ENCODE measurements at places on chromosomes 5 and 9.

GRCh38 chr5:150443242-150444075 lies 6.1 kb downstream of the RPS14 start:
- no peak for DNase-seq

DNA sequence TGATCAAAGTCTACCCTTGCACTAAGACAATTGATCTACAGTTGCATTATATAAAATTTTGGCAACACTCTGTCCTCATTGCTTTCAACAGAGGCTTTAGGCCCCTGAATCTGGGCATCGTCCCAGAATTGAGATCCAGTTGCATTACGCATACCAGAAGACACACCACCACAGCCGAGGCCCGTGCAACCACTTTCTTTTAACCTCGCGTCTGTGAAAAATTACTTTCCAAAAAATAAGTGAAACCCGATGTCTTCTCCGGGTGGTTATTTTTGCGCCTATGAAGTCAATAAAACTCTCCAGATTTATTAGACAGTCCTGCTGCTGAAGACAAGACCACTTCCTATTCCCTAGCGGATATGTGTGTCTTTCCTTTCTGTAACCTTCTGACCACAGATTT lies 52.1 kb upstream of the NFIB start:
- no peak for DNase-seq

DNA sequence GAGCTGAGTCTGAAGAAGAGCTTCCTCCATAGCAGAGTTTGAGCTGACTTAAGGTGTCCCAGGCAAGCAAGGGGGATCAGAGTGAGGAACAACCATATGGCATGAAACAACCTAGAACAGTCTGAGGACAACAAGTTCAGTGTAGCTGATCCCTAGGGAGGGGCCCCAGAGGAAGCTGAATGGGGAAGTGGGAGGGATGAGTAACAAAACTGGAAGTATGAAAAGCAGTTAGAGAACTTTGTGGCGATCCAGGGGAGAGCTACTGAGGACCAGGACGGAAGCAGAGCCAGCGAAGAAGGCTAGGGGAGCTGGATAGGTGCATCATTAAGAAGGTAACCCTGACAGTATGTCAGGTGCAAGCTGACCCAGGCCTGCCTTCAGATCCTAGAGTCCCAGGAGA lies 580.8 kb downstream of the BNC2 start:
- DNase-seq, result no peak

GRCh38 chr9:96620832-96621269 lies 1.2 kb upstream of the CDC14B start:
- DNase-seq, result peak; percentile 51

GRCh38 chr9:89154218-89154617 lies 24.4 kb downstream of the SHC3 start:
- DNase-seq, result no peak

- DNase-seq, result no peak
These were observed 119.4 kb downstream of the CRB2 start for GRCh38 chr9:123475407-123475806.

DNA sequence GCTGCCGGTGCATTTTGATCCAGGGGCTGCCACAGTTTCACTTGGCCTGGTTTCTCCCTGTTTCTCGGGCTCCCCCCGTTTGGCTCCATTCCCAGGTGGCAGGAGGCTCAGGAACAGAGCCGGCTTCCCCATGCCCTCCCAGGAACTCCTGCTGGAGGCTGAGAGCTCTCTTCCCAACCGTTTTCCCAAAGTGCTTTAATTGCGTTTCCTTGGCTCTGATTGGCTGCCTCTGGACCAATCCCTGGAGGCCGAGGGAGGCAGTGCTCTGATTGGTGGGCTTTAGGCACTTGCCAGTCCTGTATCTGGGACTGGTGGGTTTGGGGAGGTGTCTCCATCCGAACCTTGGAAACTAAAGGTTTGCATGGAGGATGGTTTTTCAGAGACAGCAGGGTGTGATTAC lies 4.9 kb downstream of the TSPAN17 start:
- DNase-seq, result no peak

DNA sequence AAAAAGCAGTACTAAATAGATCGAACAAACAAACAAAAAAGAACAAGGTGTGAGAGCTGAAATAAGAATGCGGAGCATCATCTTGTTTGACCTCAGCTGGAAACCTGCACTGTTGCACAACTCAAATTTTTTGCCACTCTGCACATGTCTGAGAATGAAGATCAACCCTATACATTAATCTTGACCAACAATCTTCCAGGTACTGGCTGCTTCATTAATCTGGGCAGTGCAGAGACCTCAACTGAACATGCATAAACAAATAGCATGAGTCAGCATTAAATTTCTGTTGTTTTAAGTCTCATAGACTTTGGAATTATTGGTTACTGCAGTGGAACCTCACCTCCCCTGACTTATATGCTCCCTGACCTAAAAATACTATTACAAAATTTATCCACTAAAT lies 114.6 kb upstream of the FTMT start:
- no peak for DNase-seq

- DNase-seq, result no peak
These were observed 588.9 kb downstream of the MAT2B start for GRCh38 chr5:164094291-164094690.

- DNase-seq, result no peak
These were observed 2003.8 kb upstream of the CDH9 start for GRCh38 chr5:29042152-29042551.

GRCh38 chr9:38182321-38182720 lies 113.3 kb upstream of the SHB start:
- DNase-seq, result no peak

- DNase-seq, result no peak
These were observed 1171.6 kb upstream of the CDH18 start for GRCh38 chr5:21159510-21160059.

- DNase-seq, result no peak
These were observed 249.4 kb downstream of the ACTL7B start for GRCh38 chr9:108606401-108606800.

DNA sequence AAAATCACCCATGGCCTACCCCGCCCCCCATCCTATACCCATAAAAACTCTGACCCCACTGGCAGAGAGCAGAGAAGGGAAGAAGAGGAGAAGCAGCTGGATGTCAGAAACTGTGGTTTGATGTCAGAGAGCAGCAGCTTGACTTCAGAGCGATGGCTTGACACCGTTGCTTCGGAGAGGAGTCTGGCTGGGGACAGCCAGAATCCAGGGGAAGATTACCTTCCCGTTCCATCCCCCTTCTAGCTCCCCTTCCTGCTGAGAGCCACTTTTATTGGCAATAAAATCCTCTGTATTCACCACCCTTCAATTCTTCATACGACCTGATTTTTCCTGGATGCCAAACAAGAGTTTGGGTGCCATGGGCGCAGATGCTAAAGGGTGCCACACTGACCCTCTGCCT lies 138.0 kb downstream of the DCP2 start:
- DNase-seq, result no peak

GRCh38 chr9:124217836-124218437 lies 39.8 kb upstream of the NEK6 start:
- DNase-seq, result no peak

DNA sequence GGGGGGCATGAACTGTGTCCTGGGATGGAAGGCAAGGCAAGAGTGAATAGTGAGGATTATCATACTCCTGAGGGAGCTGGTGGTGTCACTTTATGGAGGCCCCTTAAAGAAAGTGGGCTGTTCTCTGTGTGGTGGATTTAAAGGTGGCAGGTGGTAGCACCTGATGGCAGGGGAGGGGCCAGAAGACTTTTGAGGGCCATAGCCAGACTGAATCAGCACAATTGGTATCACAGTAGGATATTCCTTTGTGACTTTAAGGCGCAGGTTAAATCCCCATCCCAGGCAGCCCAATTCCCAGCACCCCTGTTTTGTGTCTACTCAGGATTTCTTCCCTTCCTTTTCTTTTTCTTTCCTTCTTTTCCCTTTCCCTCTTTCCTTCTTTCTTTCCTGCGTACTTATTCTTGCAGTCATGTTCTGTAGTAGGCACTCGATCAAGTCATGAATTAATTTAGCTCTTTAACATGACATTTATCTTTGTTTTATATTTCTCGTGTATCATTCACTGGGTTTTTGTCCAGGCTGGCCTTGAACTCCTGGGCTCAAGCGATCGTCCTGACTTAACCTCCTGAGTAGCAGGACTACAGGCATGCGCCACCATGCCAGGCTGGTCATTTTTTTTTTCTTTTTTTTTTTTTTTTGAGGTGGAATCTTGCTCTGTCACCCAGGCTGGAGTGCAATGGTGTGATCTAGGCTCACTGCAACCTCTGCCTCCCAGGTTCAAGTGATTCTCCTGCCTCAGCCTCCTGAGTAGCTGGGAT lies 11.0 kb upstream of the PCBD2 start:
- DNase-seq, result no peak

- no peak for DNase-seq
These were observed 133.6 kb downstream of the MVB12B start for GRCh38 chr9:126459965-126460843.

GRCh38 chr9:109780453-109781033 lies 545 bp downstream of the PALM2AKAP2 start:
- DNase-seq, result no peak

DNA sequence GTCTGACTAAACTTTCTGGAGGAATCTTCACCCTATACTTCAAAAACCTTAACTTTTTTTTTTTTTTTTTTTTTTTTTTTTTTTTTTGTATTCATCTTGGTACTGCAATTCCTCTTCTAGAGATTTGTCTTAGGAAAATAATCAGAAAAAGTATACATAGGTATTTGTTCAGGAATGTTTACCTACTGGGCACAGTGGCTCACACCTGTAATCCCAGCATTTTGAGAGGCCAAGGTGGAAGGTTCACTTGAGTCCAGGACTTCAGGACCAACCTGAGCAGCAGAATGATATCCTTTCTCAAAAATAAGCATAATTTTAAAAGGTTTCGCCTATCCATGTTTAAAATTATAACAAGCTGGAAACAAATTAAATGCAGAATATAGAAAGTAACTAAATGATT lies 33.3 kb upstream of the NREP start:
- DNase-seq, result no peak

DNA sequence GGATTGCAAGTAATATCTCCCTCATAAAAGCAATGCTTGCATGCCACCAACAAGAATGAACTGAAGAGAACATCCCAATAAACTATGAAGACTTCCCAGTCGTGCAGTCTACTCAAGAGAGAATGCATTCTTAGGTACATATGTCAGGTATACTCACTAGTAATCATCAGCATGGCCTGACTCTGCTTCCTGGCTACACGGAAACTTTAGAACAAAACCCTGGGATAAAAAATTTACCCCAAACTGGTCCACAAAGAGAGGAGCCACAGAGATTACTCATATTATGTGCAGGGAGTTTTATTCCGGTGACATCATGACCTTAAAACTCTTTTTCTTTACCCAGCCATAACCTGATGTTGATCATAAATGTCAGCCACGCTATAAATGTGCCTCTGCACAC lies 57.5 kb upstream of the PAPPA start:
- no peak for DNase-seq

GRCh38 chr5:59609501-59610265 lies 283.8 kb downstream of the PDE4D start:
- DNase-seq, result no peak

DNA sequence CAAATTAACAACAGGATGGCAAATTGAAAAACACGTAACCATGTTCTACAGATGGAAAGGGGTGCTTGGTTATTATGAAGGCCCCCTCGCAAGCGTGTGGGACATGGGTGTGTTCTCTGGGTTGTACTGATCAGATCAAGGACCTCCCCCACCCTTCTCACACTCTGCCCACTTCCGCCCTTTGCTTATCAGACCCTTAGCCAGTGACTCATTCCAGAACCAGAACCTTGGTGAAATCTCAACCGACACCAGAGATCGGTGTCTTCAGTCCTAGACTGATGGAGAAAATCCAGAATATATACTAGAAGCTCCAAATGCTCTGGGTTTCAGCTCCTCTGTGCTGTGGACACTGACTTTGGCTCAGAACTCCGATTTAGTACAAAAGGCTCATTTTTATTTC lies 64.9 kb downstream of the PTTG1 start:
- DNase-seq, result no peak

- DNase-seq, result no peak
These were observed 36.3 kb downstream of the SPATA31D1 start for GRCh38 chr9:82024908-82025307.
